Activated CD4-positive, alpha-beta T cell treated with anti-CD3 and anti-CD28 coated beads for 1 hour (primary cell): ENCODE measurements at places on chromosomes 2 and 18.

GRCh38 chr2:9637330-9637729 lies 6.5 kb upstream of the YWHAQ start:
- no peak for DNase-seq

- no peak for DNase-seq
Measured at GRCh38 chr2:187078297-187078696, 229.3 kb upstream of the ZSWIM2 start.

- DNase-seq: no peak
Measured at GRCh38 chr2:105644174-105644980, 100.3 kb upstream of the NCK2 start.

DNA sequence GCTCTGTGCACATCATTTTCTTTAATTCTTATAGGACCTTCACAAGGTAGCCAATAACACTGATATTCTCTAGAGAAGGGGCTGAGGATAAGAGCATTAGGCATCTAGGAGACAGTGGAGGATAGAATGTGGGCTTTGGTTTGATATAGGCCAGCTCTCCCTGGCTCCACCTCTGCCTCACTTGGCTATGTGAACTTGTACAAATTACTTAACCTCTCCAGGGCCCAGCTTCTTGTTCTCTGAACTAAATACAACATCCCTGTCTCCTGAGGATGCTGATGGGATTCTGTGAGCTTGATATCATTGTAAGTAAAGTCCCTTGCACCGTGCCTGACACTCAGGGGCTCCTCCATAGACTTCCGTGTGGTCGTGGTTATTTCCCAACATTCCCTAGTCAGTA lies 87.3 kb downstream of the ACOXL start:
- DNase-seq: no peak

DNA sequence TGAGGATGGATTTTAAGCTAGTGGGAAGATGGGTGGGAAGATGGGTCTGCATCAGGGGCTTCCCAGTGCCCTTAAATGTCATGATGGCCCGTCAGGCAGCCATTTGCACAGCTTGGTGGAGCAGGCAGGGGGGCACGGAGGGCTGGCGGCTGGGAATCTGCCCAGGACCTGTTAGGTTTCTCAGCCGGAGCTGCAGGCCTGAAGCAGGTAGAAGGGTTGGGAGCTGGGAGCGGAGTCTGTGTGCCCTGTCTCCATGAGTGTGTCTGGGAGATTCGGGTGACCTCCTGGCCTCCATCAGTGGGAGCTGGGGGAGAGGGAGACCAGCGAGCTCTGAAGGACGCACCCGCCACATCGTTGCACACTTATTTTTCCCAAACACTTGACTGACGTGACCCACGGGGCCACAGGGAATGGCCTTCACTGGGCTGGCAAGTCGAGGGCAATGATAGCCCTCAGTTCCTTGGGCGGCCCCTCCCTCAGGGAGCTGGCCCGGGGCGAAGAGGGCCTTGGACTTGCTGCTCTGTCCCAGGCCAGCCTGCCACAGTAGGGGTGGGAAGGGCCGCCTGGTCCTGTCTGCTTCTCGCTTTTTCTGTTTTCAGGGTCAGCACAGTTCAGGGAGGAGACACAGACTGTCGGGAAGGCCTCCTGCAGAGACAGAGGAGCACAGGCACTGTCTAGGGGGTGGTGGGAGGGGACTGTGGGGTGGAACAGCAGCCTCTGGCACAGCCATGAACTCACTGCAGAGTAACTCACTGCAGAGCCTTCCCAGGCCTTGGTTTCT lies 236.8 kb downstream of the ZBTB7C start:
- DNase-seq: no peak

DNA sequence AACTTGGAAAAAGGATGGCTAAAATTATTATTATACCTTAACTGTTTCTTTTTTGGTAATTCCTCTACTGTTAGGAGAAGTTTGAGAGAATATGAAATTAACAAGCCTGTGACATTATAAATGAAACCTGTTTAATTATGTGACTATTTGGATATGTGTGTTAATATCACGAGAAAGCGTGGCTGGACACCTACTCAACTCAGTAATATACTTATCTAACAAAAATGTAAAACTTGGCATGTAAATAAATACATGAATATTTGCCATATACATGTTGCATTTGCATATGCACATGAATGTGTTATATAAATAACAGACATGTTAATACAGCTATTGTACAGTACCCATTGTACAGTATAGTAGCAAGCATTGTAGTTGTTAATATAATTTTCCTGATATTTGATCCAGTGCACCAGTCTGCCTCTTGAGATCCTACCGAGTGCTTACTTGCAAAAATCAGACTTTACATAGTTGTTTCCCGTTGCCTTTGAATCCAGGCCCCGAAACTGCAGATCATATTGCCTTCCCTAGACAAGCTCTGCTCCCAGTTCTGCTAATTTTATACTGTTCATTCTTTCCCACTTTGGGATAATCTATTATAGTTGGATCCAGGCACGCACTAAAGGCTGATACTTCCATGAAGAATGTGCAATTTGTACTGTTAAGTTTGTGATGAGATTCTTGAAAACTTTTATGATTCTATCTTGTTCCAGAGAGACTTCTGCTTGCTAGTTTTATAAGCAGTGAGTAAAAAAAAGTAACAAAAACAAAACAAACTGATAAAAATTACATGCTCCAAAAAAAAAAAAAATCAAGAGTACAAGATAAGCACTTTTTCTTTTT lies 395.6 kb downstream of the ARHGAP15 start:
- no peak for DNase-seq

DNA sequence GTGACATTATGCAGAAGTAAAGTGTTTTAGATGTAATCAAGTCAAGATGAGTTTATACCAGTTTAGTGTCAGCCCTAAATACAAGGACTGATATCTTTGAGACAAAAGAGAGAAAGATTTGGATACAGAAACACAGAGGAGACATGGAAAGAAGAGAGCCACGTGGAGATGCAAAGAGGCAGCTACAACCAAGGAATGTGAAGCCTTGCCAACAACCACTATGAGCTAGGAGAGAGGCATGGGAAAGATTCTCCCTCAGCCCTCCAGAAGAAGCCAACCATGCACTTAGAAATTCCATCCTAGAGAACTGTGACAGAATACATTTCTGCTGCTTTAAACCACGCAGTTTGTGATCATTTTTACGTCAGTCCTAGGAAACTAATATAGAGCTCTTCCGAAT lies 217.2 kb downstream of the DOK6 start:
- DNase-seq: no peak

DNA sequence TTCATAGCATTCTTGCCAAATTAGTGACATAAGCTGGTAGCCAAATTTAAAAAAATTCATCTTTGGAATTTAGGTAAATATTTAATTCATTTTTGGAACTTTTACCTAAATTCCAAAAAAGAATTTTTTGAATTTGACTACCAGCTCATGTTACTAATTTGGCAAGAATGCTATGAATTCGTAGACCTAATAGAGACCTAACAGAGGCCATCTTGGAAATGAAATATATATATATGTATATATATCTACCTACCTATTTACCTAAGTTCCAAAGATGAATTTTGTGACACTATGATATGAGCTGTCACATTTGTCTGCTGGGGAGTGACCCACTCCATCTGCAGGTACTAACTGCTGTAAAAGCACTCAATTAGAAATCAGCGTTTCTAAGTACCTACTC lies 65.6 kb downstream of the MYOM1 start:
- DNase-seq: no peak

- DNase-seq: no peak
Measured at GRCh38 chr2:178177066-178177679, 17.1 kb upstream of the OSBPL6 start.

DNA sequence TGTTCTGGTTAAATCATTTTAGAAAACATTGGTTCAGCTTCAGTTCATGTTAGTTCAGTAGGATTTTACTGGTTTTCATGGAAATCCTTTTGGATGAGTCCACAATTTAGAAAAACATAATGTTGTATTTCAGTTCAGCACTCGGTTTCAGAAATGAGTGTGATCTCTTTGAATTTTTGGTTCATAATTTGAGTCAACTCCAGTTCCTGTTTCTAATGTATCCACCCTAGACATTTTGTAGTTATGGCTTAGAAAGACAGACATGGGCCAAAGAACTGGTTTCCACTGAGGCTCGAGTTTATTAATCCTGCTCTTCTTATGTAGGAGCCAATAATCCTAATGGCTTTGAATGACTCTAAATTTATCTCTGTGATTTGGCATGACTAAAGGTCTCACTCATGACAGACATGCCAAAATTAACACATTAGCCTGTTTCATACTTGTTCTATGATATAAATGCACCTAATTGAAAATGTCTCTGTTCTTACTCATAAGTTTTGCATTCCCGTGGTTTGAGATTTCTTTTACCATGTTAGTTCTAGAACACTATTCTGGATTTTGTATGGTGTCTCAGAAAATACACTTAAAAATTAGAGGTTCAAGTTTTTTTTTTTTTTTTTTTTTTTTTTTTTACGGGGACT lies 82.3 kb upstream of the SPRED2 start:
- DNase-seq: no peak

DNA sequence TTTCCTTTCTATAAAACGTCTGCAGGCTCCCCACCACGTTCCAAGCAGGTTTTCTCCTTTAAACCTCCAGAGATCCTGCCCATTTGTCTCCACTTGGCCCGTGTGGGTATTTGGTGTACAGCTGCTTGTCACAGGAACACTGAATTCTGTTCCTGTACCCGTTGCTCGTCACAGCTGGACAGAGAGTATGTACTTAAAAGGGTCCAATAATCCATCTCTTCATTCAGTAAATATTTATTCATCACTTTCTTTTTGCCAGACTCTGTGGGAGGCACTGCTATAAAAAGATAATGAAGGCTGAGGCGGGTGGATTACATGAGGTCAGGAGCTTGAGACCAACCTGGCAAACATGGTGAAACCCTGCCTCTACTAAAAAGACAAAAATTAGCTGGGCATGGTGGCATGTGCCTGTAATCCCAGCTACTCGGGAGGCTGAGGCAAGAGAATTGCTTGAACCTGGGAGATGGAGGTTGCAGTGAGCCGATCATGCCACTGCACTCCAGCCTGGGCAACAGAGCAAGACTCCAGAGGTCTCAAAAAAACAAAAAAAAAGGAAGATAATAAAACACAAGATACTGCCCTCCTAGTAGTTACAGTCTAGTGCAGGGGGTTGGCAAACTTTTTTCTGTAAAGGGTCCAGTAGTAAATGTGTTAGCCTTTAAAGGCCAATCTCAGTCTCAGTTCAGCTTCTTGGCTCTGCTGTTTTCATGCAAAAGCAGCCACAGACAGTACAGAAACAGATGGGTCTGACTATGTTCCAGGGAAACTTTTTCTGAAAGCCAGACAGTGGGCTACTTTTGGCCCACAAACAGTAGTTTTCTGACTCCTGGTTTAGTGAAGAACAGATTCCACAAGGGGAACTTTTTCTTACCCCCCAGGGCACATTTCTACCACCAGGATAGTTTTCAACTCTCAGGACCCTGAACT lies 309.9 kb upstream of the RAB12 start:
- no peak for DNase-seq

DNA sequence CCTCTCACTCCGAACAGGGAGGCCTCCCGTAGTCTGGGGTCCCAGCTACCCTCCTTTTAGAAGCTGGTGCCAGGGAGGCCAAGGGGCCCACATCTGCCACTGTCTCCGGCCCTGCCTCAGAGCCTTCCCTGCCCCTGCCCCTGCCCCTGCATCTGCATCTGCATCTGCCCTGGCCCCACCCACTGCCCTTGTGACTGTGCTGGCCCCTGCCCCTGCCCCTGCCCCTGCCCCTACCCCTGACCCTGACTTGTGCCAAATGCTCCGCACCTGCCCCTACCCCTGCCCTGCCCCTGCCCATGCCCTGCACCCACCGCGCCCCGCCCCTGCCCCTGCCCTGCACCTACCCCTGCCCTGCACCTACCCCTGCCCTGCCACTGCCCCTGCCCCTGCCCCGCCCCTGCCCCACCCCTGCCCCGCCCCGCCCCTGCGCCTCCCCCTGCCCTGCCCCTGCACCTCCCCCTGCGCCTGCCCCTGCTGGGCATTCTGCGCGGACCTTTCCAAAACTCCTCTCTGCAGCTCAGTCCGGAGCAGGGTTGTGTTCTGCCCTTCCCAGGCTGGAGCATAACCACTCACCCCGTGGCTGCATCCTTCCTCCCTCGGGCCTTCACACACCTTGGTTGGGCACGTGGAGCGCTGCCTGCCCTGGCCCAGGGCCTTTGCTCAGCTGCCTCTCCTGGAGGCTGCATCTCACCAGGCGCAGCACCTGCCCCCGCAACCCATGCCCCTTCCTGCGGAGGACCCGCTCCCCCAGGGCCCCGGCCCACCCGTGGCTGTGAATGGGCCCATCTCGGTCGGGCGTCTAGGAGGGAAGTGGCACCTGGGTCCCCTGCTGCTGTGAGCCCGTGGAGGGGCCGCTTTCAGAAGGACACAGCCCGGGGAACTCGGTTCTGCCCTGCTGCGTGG lies 5.4 kb downstream of the SNTG2 start:
- no peak for DNase-seq

- no peak for DNase-seq
Measured at GRCh38 chr2:106065268-106065982, 128.7 kb downstream of the UXS1 start.

DNA sequence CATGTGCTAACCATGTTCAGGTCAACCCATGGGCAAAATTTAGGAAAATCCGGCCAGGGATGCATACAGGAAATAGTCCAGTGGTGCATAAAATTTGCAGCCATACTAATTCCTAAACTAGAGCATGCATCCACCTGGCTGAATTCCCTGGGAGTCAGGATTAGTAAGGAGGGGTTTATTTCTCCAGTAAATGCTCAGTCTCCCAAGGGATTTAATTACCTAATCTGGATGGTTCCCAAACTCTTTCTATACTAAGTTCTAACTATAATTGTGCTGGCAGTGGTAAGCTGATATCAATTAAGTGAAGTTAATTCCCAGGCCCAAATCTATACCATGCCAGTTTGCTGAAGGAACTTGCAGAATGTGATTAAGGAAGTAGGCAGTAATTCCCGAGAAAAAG lies 26.2 kb upstream of the EVA1A start:
- DNase-seq: no peak

DNA sequence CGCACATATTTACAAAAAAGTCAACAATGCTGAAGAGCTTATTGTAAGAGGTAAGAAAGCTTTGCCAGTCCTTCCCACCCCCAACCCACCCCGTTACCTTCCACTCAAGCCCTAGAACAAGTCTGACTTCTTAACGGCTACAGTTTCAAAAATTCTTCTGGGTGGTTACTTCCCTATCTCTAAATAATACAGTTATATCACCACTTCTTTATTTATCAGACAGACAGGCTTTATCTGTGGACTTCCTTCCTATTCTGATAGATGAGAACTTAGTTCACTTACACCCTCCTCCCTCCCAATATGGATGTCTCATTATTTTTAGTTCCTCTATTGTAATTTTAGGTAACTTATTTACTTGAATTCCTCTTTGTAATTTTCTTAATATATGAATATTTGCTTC lies 26.7 kb upstream of the ACTR3 start:
- DNase-seq: no peak

- no peak for DNase-seq
Measured at GRCh38 chr2:56008661-56009431, 85.3 kb upstream of the EFEMP1 start.

GRCh38 chr18:9919564-9920232 lies 5.9 kb downstream of the VAPA start:
- no peak for DNase-seq

DNA sequence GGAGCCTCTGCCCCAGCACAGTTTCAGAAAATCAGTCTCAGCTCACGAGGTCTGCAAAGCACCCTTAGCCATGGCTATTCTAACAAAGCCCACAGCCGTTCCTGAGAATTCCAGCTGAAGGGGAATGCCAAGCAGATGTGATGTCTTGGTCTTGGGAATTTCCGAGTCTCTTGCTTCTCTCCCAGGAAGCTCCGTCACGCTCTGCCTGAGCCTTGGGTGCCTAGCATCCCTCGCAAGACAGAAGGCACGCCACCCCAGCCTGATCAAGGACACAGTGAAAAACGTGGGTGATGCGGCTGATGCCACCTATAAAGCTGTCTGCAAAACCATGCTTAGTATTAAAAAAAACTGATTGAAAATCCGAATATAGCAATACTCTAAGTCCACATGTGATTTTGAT lies 254.6 kb downstream of the SH3BP4 start:
- no peak for DNase-seq
